ENCODE measurements at places on chromosomes 3 and 15.

- no peaks in the 10 kb centered on the region for H3K4me1 ChIP-seq
- no peak for DNase-seq
- no peaks in the 10 kb centered on the region for H3K27me3 ChIP-seq
- H3K4me3 ChIP-seq: no peak overlapping the region
- no peaks in the 10 kb centered on the region for H3K36me3 ChIP-seq
These were observed 133.0 kb downstream of the LRRK1 start for GRCh38 chr15:101052031-101052620.

DNA sequence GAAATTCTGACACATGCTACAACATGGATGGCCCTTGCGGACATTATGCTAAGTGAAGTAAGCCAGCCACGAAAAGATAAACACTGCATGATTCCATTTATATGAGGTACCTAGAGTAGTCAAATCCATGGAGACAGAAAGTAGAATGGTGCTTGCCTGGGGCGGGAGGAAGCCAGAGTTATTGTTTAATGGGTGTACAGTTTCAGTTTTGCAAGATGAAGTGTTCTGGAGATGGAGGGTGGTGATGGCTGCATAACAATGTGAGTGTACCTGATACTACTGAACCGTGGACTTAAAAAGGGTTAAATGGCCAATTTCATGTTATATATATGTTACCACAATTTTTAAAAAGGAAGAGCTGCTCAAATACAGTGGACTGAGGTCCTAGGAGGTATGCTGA lies 66.9 kb downstream of the SEMA5B start:
- H3K36me3 ChIP-seq: no peaks in the 10 kb centered on the region
- H3K4me3 ChIP-seq: no peak overlapping the region

DNA sequence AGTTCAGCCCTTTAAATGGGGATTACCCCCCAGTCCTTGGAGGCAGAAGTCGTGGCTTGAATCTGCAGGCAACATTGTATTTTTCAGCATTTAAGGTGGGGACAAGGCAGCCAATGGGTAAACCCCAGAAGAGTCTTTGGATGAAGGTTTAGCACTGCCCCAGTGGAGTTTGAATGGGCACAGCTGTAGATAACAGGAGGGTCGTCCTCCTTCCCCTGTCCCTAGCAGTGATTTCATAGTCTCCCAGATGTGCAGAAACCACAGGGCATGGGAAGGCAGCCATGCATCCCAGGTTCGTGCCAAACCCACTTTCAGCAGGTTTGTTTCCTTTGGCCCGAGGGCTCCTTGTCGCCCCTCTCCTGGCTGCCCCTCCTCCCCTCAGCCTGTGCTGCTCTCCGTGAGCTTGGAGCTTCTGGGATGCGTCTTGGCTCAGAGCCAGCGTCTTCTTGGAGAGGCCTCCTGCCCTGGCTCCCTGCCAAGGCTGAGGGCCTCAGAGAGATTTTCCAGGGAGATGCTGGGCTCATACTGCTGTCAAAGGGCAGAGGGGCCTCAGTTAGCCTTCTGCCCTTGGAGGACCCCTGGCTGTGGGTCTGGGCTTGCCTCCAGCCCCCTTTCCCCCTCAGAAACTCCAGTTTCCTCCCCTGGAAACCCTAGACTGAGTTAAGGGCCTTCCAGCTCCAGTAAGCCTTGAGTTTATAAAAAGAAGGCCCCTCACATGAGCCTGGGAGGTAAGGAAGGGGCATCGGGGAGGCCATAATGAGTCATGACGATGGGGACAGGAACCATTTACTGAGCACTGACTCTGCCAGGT lies 48.9 kb upstream of the POLG start:
- H3K27ac ChIP-seq: no peak overlapping the region
- DNase-seq: peak; percentile 36
- H3K4me1 ChIP-seq: no peaks in the 10 kb centered on the region
- H3K36me3 ChIP-seq: no peaks in the 10 kb centered on the region
- no peak overlapping the region for H3K4me3 ChIP-seq

GRCh38 chr15:93820566-93820965 lies 410.8 kb upstream of the MCTP2 start:
- no peak overlapping the region for H3K27ac ChIP-seq
- no peak overlapping the region for H3K4me3 ChIP-seq
- peaks cover 16% of the 10 kb centered on the region for H3K36me3 ChIP-seq
- H3K4me1 ChIP-seq: no peaks in the 10 kb centered on the region

DNA sequence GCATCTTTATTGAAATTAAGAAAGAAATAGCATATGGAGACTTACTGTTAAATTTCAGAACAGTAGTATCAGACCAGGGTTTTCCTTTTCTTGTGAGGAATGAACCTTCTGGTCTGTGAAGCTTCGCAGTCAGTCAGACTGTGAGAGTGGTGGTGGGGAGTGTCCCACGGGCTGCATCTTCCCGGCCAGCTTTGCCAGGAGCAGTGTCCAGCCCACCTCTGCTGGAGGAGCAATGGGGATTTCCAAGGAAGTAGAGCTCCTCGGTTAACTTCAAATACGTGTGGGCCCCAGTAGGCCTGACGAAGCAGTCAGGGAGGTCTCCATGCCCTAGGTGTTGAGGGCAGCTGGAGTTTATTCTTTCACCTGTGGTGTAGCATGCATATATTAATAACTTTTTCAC lies 40.9 kb upstream of the FBXL22 start:
- peaks cover 11% of the 10 kb centered on the region for H3K4me1 ChIP-seq
- H3K4me3 ChIP-seq: no peak overlapping the region
- no peak overlapping the region for H3K27ac ChIP-seq

- no peaks in the 10 kb centered on the region for H3K4me1 ChIP-seq
- H3K27me3 ChIP-seq: no peaks in the 10 kb centered on the region
- no peak for DNase-seq
- H3K4me3 ChIP-seq: no peak overlapping the region
These were observed 39.6 kb upstream of the TBC1D23 start for GRCh38 chr3:100221159-100221558.

DNA sequence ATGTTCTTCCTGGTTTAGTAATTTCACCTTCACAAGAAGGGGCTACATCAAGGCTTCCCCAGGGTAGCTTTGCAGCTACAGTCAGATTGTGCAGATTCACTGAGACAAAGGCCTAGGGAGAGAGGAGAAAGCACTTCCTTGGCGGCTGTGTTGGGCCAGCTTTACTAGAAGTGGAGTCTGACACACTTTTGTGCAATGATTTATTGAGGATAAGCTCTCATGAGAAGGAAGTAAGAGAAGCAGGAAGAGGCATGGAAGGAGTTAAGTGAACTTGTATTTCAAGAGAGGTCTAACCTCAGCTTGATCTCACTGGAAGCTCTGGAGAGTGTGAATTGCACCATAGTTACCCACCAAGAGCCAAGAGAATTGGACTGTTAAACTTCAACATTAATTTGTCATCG lies 78.9 kb downstream of the TGFBR2 start:
- no peak overlapping the region for H3K4me3 ChIP-seq
- H3K36me3 ChIP-seq: peaks cover 26% of the 10 kb centered on the region
- no peaks in the 10 kb centered on the region for H3K4me1 ChIP-seq
- no peaks in the 10 kb centered on the region for H3K27me3 ChIP-seq
- no peak for DNase-seq

DNA sequence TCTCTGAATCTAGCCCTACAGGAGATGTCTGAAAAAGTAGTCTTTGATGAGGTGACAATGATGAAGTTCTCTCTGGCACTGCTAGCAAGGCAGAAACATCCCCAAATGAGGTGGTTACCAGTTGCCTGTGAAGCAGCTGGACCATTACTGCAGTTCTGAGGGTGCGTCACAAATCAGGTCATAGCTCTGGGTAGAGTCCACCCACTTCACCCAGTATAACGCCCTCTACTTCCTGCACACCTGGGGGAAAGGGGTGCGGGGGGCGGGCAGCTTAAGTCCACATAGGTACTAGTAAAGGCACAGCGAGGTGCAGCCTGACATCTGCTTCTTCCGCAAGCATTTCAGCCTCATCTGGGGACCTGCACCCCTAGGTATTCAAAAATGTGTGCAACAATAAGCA lies 13.4 kb upstream of the SATB1 start:
- H3K27me3 ChIP-seq: peaks cover 4% of the 10 kb centered on the region
- peaks cover 2% of the 10 kb centered on the region for H3K4me1 ChIP-seq
- H3K27ac ChIP-seq: no peak overlapping the region
- no peak overlapping the region for H3K4me3 ChIP-seq

DNA sequence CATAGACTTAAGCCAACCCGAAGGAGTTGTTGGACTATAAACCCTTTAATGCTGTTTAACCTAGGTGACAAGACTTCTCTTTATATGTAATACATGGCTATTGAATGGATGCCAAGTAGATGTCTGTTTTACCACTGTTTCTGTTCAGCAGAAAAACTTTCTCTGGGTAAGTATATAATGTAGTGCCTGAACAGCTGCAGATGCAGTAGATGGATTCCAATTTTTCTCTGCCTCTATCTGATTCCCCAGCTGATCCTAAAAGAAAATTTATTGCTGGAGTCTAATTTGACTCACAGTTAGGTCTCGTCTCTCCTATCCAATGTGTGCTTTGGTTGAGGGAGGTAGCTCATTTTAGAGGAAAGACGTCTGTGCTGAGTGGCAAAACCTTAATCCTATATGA lies 256.5 kb upstream of the CBLB start:
- DNase-seq: no peak
- H3K4me3 ChIP-seq: no peak overlapping the region
- no peaks in the 10 kb centered on the region for H3K27me3 ChIP-seq
- H3K27ac ChIP-seq: no peak overlapping the region

DNA sequence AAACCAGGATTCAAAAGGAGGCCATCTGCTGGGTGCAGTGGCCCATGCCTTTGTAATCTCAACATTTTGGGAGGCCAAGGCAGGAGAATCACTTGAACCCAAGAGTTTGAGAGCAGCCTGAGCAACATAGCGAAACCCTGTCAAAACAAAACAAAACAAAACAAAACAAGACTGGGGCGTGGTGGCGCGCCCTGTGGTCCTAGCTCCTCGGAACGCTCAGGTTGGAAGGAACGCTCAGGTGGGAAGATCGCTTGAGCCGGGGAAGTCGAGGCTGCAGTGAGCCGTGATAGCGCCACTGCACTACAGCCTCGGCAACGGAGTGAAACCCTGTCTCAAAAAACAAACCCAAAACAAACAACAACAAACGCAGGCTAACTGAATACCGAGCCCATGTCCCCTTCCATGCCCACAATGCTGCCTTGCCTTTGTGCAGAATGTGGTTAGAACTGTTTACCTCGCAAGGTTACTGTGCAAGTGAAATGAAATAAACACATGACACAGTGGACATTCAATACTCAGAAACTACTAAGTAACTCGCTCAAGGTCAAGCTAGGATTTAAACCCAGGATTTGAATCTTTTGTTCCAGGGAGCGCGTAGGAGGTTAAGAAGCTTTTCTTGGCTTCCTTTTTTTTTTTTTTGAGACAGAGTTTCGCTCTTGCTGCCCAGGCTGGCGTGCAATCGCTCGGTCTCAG lies 766 bp upstream of the EMC4 start:
- H3K4me1 ChIP-seq: no peaks in the 10 kb centered on the region
- DNase-seq: no peak
- H3K4me3 ChIP-seq: peak overlapping the region; percentile 92
- peak overlapping the region; percentile 69 for H3K27ac ChIP-seq
- H3K36me3 ChIP-seq: peaks cover 7% of the 10 kb centered on the region

DNA sequence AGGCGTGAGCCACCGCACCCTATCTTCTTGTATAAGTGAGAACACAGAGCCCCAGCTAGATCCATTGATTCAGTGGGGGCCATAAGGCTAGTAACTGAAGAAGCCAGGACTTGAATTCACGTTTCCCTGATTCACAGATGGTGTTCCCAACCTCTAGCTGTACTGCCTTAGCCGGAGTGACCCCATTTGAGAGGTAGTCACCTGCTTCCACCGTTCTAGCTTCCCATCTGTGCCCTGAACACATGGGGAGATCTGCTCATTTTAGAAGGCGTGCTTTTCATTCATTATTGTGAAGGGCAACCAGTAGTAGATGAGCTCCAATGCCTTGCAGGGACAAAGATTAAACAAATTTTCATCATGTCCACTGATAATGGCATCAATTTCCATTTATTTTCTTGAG lies 365.7 kb upstream of the TPM1 start:
- no peak for DNase-seq
- no peaks in the 10 kb centered on the region for H3K4me1 ChIP-seq
- peaks cover 5% of the 10 kb centered on the region for H3K36me3 ChIP-seq
- no peaks in the 10 kb centered on the region for H3K27me3 ChIP-seq
- H3K27ac ChIP-seq: no peak overlapping the region

DNA sequence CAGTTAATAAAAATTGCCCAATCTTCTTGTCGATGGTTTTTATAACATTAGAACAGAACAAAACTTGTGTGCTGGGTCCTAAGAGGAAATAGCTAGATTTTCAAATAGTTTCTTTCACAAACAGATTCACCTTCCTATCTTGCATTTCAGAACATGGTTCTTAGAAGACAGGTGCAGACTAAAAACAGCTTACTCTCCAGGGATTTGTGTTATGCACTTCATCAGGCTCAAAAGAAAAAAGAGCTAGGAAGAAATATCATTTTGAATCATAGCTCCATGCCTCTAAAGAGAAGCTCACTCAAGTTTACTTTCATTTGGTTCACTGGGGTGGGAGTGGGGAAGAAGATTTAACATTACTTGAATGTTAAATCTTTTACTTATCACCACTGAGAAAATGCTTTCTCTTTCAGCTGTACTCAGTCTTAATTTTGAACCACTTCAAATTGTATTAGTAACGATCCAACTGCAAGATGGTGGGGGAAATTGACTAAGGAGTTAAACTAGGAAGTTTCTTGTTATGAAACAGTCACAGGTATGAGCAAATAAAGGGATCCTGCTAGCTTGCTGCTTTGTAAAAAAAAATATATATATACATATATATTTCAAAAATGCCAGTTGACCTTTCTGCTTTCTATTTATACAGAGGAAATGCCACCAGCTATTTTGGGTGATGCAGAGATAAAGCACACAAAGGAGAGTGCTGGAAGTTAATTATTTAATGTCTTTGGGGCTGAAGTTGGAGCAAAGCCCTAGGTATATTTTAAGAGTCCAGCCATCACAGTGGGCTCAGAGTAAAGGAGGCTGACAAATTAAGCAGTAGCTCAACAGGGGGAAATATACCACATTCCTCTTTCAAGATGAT lies 28.3 kb upstream of the NUDT16 start:
- H3K27ac ChIP-seq: no peak overlapping the region
- no peaks in the 10 kb centered on the region for H3K36me3 ChIP-seq
- H3K27me3 ChIP-seq: no peaks in the 10 kb centered on the region
- DNase-seq: no peak
- no peaks in the 10 kb centered on the region for H3K4me1 ChIP-seq

DNA sequence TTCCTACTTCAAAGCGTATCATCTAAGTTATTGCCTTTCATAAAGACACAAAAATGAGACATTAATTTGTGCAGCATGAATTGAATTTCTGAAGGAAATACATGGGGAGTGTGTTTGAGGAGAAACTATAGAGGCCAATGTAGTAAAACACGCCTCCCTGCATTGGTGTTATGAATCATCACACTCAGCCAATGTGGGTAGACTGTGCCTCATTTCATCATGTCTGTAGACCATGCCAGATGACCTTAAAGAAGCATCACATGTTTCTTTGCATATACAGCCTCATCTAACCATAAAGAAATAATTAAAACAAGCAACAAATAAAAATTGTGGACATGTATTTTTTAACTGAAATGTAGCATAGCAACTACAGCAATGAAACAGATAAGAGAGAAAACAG lies 486.0 kb upstream of the ADAMTS9 start:
- H3K27ac ChIP-seq: no peak overlapping the region
- H3K4me1 ChIP-seq: no peaks in the 10 kb centered on the region
- no peaks in the 10 kb centered on the region for H3K36me3 ChIP-seq
